CD8-positive, alpha-beta T cell (primary cell): ENCODE measurements at places on chromosomes 2 and 18.
A peak's percentile ranks its signal among the peaks of the same experiment; 100 is the strongest.

- no peak for DNase-seq
Observed at GRCh38 chr2:19361325-19361990, 3.0 kb upstream of the OSR1 start.

DNA sequence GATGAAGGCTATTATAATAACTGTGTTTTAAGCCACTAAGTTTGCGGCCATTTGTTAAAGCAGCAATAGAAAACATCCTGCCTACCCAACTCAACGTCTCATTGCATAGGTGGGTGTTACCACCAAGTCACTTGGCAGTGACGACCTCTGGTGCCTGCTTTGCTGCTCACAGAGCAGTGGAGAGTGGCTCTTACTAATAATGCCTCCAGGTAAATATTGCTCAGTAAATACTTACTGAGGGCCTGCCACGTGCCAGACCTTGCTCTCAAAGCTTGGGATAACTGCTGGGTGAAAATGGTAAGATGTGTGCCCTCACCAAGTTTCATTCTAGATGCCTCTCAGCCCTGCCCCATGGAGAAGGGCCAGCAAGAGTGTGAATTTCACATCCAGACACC lies 27.7 kb downstream of the ITGA6 start:
- DNase-seq, result no peak

DNA sequence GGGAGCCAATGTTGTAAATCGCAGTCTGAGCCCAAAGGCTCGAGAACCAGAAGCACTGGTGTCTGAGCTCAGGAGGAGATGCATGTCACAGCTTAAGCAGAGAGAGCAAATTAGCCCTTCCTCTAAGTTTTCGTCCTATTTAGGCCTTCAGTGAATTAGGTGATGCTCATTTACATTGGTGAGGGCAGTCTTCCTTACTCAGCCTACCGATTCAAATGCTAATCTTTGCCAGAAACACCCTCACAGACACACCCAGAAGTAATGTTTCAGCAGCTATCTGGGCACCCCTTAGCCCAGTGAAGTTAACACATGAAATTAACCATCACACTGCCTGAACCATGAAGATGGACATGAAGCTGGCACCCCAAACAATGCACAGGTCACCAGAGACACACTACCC lies 385.1 kb downstream of the STK39 start:
- DNase-seq, result no peak

- DNase-seq, result no peak
Observed at GRCh38 chr18:2857491-2858131, 10.8 kb downstream of the EMILIN2 start.

DNA sequence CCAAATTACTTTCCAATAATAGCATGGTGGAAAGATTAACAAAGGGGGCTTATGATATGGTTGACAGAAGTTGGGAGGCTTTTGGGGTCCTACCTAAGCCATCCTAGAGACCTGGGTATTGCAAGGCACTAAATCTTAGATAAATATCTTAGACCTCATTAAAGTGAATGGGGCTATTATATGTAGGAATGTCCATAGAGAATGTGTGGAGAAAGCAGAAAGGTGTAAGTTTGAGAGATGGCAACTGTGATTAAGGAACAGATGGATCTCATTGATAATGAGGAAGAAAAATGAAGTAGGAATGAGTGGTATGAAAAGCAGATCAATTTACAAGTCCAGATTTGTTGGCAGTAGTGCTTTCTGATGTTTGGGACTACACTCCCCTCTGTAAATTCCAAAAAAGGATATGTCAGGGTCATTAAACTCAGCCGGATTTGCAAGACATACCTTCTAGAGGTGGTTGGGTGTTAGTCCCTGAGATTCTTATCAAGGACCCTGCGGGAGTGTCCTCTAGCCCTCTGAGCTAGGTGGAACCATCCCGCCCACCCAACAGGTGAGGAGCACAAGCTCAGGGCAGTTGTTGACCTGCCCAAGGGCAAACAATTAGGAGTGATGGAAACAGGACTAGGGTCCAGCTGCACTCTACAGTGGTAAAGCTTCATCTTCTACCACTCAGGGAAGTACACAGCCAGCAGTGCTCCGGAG lies 12.1 kb downstream of the TCF7L1 start:
- DNase-seq, result no peak

- DNase-seq, result no peak
Observed at GRCh38 chr2:128416109-128416785, 97.6 kb upstream of the HS6ST1 start.

- no peak for DNase-seq
Observed at GRCh38 chr2:9629222-9630116, 1.3 kb downstream of the YWHAQ start.

GRCh38 chr2:26363958-26364357 lies 17.4 kb upstream of the ADGRF3 start:
- no peak for DNase-seq

- no peak for DNase-seq
Observed at GRCh38 chr2:18243816-18244215, 316.6 kb downstream of the RDH14 start.

- no peak for DNase-seq
Observed at GRCh38 chr2:44126106-44126797, 42.4 kb upstream of the PPM1B start.

DNA sequence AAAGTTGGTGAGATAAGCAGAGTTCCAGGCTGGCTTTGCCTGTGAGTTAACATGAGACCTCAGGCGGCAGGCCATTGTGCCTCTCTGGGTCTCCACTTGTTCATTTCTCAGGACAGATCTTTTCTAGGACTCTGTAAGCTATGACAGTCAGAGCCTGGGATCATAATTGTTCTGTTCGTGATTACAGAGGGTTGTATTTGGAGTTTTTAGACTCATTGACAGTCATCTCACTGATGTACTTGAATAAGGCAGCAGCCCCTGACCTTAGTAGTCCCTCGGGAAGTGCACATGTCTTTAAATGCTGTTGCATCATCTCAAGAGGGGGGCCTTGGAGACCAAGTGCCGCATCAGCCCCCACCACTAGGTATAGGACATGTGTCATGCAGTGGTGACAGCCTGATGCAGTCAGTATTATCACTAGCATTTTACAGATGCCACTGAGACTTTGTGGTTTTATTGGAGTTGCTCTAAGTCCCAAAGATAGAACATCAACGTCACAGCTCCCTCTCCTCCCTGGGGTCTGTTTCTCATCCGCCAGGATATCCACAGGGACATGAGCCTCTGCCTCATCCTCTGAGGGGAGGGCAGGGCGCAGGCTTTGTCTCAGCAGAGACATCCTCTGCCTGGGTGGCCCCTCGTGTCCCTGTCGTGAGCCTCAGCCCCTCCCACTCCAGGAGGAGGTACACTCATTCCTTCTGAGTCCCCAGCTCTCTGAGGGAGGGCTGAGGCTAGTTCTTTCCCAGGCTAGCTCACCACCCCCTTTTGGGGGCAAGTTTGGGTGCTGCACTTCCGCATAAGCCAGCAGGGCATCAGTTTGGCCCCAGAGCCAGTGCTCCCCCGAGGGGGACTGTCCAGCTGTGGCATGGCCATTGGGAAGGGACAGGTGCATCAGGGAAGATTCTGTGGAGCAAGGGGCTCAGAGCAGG lies 14.1 kb downstream of the GLI2 start:
- no peak for DNase-seq

GRCh38 chr2:142973822-142974207 lies 96.4 kb downstream of the KYNU start:
- no peak for DNase-seq

DNA sequence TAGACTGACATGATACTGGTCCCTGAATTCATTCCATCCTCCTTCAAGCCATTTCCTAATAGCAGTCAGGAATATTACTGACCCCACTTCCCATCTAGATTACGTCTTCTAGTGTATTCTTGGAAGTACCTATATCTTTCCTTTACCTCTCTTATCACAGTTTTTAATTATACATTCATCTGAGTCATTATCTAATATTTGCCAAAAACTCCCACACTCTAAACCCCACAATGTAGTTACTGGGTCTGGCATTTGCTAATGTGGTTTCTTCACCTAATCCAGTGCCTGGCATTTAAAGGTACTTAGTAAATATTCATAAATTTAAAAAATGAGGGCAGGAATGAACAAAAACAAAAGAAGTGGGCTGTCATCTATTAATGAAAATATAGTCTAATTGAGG lies 441.8 kb upstream of the SETBP1 start:
- no peak for DNase-seq

- DNase-seq, result no peak
Observed at GRCh38 chr2:125424266-125424785, 1231.6 kb upstream of the GYPC start.

DNA sequence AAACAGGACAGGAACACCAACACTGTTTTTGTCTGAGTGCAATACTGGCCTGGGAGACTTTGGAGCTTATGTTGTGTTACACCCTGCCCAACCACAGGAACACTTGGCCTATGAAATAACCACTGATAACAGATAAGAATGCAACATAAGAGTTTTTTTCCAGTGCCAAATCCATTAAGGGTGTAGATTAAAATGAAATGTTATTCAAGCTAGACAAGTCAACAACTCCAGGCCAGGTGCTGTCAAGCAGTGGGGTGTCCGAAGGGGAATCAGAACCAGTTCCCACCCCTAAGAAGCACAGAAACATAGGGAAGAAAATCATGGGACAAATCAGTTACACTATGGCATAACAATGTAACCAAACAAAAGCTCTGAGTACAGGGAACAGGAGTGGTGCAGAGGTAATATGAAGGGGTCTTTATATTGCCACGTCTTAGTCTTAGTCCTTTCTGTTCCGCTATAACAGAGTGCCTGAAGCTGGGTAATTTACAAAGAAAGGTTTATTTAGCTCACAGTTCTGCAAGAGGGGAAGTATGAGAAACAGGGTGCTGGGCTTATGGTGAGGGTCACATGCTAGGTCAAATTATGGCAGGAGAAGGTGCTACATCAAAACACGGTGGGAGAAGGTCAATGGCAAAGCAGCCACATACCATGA lies 3.8 kb downstream of the AFG3L2 start:
- DNase-seq, result no peak

GRCh38 chr2:62941413-62941812 lies 109.2 kb upstream of the OTX1 start:
- DNase-seq, result no peak

DNA sequence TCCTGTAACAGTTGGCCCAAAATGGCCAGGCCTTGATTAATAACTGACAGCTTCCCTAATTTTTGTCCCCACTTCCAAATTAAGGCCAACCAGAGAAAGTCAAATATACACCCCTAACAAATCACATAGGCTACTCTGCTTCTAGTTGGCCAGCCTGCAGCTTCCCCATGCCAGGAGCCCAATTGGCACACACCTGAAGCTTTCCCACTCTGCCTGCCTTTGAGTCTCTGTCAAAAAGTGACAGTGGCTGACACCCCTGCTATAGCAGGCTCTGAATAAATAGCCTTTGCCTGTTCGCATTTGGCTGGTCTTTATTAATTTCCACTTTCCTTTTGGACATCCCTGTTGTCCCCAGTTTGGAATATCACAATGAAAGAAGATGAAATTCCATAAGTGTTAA lies 256.6 kb upstream of the NCKAP5 start:
- no peak for DNase-seq

GRCh38 chr2:67898595-67898994 lies 164.2 kb downstream of the C1D start:
- DNase-seq, result no peak

- DNase-seq, result peak; percentile 20
Observed at GRCh38 chr18:78632111-78632541, 347.5 kb upstream of the SALL3 start.

DNA sequence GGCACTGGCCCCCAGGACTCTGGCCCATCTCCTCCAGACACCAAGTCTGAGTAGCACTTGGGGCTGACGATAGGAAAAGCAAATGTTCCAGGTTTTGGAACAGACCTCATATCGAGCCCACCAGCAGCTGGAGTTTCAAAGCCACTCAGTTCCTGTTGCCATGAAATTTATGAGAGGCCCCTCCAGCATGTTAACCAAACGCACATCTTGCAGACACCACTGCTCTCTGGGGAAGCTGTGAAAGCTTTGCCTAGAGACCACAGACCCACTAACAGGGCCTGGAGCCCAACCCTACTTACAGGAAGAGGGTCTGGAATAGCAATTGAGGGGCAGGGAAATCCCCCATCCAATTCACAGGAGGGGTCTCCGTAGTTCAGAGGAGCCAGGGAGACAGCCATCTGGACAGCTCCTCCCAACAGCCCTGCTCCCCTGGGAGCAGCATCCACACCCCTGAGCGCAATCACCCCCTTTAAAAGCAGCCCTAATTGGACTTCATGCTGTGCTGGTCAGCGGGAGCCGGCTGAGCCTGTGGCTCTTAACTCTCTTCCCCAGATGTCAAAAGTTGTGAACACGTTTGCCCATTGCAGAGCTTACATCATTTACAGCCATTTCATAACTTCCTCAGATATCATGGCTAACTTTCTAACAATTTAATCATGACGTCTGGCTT lies 81.3 kb downstream of the TGFA start:
- no peak for DNase-seq

- DNase-seq, result no peak
Observed at GRCh38 chr18:3368193-3368592, 81.8 kb upstream of the TGIF1 start.

DNA sequence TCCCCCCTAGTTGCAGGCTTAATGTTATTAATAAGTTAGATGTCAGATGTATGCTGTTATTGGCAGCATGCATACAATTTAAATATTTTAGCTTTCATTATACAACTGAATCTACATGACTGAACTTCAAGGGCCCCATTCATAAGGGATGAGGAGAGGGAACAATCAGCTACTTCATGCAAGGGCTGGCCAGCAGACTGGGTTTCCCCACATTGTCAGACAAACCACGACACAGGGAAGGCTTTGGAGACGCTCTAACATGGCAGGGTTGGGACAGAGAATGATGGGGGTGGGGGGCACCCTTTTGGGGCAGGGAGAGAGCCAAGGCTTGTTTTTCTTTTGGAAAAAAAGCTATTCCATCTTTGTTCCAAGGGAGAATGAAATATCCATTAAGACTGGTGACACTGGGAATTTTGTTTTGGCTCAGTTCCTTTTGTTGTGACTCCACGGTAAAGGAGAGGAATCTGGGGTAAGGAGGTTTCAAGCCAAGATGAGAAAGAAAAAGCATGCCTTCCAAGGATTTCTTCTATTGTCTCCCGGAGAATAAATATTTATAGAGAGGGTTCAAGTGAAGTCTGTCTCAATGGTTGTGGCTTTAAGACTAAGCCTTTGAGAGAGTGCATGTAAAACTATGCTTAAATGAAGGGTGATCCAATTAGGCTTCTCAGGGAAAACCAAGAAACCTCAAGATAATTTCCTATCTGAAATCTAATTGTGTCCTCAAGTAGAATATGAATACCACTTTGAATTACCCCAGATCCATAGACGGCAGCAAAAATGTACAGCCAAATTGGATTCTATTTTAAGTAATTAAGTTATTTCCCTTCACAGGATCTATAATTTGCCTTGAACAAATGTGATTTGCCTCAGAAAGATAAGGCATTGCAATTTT lies 5.4 kb downstream of the CXCR4 start:
- no peak for DNase-seq

- DNase-seq, result no peak
Observed at GRCh38 chr2:12675801-12676200, 40.9 kb upstream of the TRIB2 start.

- no peak for DNase-seq
Observed at GRCh38 chr2:21254170-21254965, 130.6 kb downstream of the TDRD15 start.

- no peak for DNase-seq
Observed at GRCh38 chr18:2653467-2653866, 2.1 kb upstream of the SMCHD1 start.
